ENCODE measurements at places on chromosomes 2 and 18.

GRCh38 chr2:78890935-78891334 is 134.6 kb upstream of the REG3G start:
- no peak for DNase-seq

DNA sequence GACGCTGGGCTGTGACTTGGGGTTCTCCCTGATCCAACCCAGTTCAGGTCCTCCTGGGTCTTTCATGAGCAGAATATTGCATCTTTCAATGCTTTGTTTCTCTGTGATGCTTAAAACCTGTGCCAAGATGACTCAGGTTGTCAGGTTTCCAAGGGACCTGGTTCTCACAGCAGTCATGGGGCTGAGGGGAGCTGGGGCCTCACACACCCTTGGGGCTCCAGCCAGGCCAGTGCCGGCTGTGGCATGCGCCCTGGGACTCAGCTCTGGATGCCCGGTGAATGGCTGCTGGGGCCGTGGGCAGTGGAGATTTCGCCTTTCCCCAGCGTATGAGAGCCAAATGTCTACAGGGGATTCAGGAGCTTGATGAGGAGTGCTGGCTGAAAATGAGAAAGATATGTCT is 29.6 kb downstream of the EDAR start:
- no peak for DNase-seq

DNA sequence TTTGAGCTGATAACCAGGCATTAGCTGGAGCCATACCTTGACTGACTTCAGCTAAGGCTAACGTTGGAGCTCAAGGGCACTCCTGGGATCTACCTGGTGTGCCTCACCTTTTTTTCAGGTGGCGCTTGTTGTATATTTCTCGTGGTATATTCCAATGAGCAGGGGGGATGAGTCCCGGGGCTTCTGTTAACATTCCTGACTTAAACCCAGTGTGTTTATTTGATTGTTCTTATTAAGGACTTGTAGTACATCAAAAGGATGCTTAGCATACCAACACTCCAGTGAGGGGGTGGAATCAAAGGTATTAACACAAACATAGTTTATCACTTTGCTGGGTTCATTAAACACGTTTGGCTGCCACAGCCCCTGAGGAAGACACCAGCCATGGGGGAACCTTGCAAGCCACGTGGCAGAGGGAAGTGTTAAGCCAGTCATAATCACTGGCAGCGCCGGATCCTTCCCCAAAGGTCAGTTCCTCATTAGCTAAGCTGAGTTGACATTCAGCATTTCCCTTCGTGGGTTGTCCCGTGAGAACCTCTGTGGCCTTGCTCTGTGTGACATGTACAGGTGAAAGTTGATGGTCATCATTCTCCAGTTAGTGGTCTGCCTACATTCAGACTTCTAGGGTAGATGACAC is 119.5 kb upstream of the MCFD2 start:
- no peak for DNase-seq

GRCh38 chr18:5974696-5975095 is 79.4 kb upstream of the TMEM200C start:
- no peak for DNase-seq

- DNase-seq = no peak
These were observed 138.7 kb upstream of the AQP4 start for GRCh38 chr18:27004056-27004829.

DNA sequence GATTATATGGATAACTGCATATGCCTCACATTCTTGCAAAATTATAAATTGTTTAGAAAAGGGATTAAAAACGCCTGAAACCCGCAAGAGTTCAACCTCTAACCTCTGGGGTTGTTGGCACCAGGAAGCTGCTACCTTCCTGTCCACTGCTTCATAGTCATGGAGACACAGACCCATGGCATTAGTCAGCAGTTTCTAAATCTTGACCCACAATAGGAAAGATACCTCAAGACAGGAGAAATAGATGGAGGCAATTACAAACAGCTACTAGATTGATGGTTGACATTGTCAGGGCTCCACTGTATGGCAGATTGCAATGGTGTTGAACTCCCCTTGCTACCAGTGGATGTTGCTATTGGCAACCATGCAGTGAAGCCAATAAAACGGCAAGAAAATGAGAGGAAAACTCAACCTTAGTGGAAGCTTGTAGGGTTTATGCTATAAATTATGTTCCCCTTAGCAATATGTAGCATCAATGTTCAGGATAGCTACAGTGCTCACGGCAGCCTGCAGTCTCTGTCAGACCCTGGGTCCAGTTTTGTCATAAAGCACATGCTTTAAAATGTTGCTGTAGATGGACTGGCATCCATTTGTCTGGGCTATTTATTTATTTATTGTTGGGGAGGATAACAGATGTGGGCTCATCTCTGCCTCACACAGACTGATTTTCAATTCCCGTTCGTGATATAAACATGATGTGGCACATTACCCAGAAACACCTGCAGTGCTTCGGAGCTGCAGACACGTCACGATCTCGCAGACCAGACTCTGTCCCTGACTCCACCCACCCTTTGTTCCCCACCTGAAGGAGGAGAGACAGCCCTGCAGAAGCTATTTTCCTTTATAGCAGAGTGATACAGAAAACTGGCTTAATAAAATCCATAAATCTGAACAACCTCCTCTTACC is 233.4 kb downstream of the AGPS start:
- no peak for DNase-seq

DNA sequence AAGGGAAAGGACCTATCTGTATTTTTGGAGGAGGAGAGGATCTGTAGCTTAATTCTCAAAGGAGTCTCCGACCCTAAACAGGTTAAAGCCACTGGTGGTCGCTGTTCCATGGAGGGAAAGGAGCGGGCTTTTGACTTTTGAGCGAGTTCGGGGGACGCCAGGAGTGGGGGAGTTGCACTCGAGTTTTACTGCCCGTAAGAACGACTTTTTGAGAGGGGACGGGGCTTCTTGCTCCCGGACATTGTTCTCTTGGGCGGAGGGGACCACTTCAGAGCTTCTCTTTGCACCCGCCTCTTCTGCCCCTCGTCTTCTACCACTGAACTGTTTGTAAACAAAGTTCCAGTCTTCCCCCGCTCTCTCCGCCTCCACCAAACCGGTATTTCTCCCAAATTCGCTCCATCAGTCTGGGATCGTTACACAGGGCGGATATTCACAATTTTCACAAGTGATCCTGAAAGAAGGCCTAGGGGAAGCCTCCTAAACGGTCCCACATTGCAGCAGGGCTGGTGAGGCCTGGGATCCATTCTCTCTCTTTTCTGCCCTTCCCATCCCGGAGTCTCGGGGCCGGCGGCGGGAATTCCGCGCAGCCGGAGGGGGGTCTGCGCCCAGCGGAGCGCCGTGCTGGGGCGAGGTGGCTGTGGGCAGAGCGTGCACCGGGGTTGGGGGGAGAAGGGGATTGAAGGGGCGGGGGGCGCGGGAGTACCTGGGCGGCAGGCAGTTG is 6.6 kb downstream of the DLX2 start:
- DNase-seq = no peak

GRCh38 chr18:64330161-64330560 is 181.3 kb upstream of the LINC00305 start:
- no peak for DNase-seq

DNA sequence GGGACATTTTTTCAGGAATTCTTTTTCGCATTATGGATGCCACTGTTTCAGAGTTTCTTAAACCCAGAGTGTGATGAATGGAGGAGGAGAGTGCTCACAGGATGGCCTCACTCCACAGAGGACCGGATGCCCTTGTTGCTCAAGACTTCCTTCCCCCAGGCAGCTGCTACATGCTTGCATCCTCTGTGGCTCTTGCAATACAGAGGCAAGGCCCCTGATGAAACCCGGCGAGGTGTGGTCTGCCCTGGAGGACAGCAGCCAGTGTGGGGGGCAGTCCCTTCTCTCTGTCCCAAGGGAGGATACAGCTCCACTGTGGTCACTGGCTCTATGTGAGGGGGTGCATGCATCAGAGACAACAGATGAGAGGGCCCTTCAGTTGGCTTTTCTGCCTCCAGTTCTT is 109.6 kb downstream of the SH3RF3 start:
- no peak for DNase-seq

GRCh38 chr2:120622159-120622869 is 113.4 kb upstream of the GLI2 start:
- no peak for DNase-seq

DNA sequence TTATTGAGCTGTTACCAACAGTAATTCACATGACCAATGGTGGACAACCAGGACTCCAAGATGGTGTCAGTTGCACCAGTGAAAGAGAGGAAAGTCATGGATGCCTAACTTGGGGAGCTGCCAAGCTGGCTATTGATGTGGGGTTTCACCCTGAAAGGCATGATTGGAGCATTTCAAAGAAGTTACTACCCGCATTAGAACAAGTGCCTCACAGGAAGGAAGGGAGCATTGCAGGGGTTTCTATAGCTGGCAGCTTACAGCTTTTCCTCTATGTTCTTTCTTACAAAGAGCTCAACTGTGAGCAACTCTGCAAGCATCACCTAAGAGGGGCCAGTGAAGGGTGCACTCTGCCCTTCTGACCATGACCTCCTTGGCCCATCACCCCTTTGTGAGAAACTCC is 93.1 kb downstream of the TNFRSF11A start:
- no peak for DNase-seq

GRCh38 chr2:155382776-155383175 is 684.3 kb downstream of the KCNJ3 start:
- no peak for DNase-seq

- DNase-seq = no peak
These were observed 45.6 kb downstream of the PDE1A start for GRCh38 chr2:182381225-182381624.

- no peak for DNase-seq
These were observed 92.7 kb upstream of the KLF7 start for GRCh38 chr2:207258263-207258991.

DNA sequence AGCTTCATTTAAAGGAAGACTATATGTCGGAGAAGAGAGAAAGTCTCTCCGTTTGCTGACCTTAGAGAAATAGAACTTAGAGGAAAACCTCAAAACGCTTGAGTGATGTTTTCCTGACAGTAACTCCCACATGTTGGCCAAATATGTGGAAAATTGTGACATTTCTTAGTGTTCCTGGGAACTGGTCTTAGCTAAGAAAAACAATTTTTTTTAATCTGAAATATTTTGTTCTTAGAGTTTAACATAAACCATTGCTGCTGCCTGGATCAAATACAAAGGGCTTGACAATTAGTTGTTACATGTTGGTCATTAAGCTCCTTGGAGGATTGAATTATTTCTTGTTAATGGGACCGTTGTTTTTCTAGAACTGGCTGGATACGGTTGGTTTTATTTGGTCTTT is 16.3 kb downstream of the DYNC2LI1 start:
- DNase-seq = no peak

GRCh38 chr2:23564615-23564960 is 179.6 kb downstream of the KLHL29 start:
- DNase-seq = no peak

- no peak for DNase-seq
These were observed 58.3 kb upstream of the BCL2L11 start for GRCh38 chr2:111062417-111062816.

- DNase-seq = no peak
These were observed 124.9 kb upstream of the PXDN start for GRCh38 chr2:1869248-1869647.

DNA sequence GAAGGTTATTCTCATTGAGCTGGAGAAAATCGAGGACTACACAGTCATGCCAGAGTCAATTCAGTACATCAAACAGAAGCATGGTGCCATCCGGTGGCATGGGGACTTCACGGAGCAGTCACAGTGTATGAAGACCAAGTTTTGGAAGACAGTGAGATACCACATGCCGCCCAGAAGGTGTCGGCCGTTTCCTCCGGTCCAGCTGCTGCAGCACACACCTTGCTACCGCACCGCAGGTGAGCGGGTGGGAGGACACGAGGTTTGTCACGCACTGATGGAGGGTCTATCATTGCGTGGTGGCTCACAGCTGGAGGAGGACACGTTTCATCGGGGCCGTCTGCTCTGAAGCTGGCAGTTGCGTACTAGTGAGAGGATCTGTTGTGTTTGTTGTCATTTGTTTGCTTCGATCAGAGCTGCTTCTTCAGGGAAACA is 48.2 kb downstream of the IL1RL2 start:
- DNase-seq = no peak

GRCh38 chr2:667332-667999 is 9.7 kb downstream of the TMEM18 start:
- no peak for DNase-seq

DNA sequence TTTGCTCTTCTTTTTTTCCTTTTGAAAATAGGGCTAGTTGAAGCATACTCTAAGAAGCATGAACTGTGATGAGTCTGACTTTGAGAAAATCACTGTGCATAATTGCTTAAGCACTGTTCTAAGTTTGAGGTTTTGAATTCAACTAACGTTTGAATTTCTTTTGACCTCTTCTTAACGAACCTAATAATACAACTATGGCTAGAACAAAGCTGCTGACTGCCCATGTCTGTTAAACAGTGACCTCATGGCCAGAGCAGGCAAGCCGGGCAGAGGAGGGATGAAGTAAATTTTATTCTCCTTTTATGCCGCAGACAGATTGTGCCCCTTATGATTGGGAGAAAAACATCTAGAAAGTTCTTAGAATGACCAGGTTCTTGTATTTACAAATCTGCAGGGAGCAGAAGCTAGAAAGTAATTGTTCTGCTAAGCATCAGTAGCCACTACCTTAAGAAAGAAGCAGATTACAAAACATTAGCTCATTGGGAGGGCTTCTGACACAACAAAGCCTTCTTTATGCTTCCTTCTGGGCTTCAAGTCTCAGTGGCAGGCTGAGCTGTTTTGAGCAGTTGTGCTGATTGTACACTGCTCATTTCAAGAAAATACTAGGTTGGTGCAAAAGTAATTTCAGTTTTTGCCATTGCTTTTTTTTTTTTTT is 97.8 kb upstream of the RASGRP3 start:
- DNase-seq = no peak

- DNase-seq = no peak
These were observed 179.6 kb downstream of the ZBTB7C start for GRCh38 chr18:48229552-48229981.
